ENCODE measurements at places on chromosomes 2 and 18. TPM values are rescaled to one million over a fixed set of nuclear protein-coding genes. Genes with fewer than 3 reads are reported as not detected.

The HOXD8 gene
- total RNA-seq = not detected

The ZNF532 gene
- 30.0 TPM for total RNA-seq

DNA sequence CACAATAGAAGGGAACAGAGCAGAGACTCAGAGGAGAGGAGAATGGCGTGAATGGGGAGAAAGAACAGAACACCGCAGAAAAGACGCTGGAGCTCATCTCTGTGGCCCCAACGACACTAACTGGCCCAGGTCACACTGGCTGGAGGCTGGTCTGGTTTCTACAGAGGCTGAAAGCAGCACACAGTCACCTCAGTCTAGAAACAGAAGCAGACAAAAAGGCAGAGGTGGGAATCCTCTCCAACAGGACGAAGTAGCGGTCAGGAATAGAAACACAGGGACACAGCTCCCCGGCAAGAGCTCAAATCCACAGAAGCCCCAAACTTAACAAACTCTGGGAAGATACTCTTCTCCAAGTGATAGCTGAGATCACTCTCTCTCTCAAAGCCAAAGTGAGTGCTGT lies 9.2 kb downstream of the SLC66A2 start:
- no peak for DNase-seq

- peak; percentile 58 for DNase-seq
Observed at GRCh38 chr2:182594286-182594685, 121.8 kb upstream of the DNAJC10 start.

GRCh38 chr2:64593035-64593655 lies 60.6 kb downstream of the SERTAD2 start:
- DNase-seq = peak; percentile 21

The ACMSD gene
- not detected for total RNA-seq

The FTCDNL1 gene
- total RNA-seq = 0.18 TPM

- DNase-seq = peak; percentile 38
Observed at GRCh38 chr2:9844576-9844975, 1.3 kb downstream of the TAF1B start.

The TIGD1 gene
- total RNA-seq = 2.8 TPM

- DNase-seq = no peak
Observed at GRCh38 chr2:26527726-26528585, 50.0 kb upstream of the OTOF start.

The TMEM37 gene
- under 0.01 TPM for total RNA-seq

GRCh38 chr2:98583276-98583675 lies 25.0 kb downstream of the COA5 start:
- DNase-seq = no peak

DNA sequence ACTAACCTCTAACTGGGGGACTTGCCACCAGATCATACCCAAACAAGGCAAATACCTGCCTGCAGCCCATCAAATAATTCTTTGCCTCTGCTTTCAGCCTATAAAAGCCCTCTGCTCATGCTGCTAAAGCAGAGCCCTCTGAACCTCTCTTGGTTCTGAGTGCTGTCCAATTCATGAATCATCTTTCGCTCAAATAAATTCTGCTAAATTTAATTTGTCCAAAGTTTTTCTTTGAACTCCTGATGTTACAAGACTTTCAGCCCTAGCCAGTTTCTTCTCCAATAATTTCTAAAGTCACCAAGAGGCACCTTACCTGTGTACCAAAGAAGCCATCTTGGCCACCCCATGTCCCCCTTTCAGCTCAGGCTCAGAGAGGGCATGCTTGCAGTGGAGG lies 72.0 kb downstream of the MRO start:
- no peak for DNase-seq

- DNase-seq = no peak
Observed at GRCh38 chr2:126300348-126300747, 355.6 kb upstream of the GYPC start.

The PRKD3 gene
- total RNA-seq = 46.4 TPM

The LRRC30 gene
- not detected for total RNA-seq

The HOXD4 gene
- total RNA-seq = not detected

The DNAH6 gene
- under 0.01 TPM for total RNA-seq

DNA sequence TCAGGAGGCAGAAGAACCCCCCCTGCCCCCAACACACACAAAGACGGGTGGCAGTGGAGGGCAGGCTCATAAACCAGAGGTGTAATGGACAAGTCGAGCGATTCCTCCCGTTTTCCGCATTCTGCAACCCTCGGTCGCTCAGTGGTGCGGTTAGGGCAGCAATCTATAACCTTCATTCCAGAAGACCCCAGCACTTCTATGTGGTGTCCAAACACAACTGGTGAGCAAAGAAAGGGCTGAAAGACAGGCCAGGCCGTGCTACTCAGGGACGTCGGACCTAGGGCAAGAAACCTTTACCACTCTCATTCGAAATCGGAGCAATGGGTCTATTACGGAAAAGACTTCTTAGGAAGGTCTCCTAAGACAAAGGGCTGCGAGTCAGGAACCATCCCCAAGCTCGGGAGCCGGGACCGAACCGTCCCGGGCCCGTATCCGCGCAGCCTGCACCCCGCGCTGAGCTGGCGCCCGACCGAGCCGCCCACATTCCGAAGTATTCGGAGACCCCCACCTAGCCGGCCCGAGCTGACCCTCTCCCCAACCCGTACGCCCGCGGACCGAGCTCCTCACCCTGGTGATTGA lies 568 bp downstream of the ARL5A start:
- DNase-seq = peak; percentile 16

The AQP12A gene
- total RNA-seq = not detected

The EVX2 gene
- total RNA-seq = not detected

DNA sequence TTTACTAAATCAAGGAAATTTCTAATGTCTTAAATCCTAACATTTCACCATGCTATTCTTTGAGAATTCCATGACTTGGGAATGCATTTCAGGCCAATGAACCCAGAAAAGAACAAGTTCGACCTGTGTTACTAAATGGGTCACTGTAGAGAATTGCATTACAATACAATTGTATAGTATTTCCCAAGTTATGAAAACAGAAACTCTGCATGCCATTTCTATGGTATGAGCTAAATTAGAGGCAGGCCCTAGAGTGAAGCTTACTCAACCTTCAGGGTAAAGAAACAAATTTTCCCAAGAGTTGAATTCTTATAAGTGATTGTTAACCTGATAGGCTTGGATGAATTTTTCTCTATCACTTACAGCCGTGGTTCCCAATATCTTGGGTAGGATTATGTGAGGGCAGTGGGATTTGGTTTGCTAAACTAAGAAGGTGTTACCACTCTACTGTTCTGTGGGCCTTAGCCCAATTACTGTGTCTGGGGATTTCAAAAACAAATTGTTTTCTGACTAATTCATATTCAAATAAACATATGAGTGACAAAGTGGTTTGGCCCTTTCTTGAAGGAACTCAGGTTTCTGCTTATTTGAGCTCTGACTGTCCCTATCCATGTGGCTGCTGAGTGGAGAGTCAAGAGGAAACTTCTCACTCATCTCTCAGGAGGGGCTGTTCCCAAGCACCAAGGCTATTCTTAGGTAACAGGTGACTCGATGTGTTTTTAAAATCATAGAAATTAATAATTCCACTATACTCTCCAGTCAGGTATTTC lies 11.2 kb upstream of the SERPINB7 start:
- peak; percentile 61 for DNase-seq

GRCh38 chr18:13676471-13676870 lies 49.9 kb downstream of the FAM210A start:
- no peak for DNase-seq

GRCh38 chr2:21544392-21544791 lies 420.6 kb downstream of the TDRD15 start:
- no peak for DNase-seq

DNA sequence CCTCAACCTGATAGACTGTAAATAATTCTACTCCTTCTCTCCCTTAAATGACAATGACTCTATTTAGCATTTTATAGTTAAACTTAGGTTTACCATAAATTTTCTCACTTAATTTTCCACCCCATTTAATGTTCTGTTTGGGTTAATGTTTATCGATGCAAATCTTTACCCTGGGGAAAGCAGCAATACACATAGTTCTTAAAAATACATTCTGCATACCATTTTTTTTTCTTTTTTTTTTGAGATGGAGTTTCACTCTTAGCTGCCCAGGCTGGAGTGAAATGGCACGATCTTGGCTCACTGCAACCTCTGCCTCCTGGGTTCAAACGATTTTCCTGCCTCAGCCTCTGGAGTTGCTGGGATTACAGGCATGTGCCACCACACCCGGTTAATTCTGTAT lies 14.0 kb downstream of the STAM2 start:
- no peak for DNase-seq

The SPP2 gene
- total RNA-seq = not detected

GRCh38 chr2:196845371-196845770 lies 36.2 kb upstream of the C2orf66 start:
- no peak for DNase-seq

DNA sequence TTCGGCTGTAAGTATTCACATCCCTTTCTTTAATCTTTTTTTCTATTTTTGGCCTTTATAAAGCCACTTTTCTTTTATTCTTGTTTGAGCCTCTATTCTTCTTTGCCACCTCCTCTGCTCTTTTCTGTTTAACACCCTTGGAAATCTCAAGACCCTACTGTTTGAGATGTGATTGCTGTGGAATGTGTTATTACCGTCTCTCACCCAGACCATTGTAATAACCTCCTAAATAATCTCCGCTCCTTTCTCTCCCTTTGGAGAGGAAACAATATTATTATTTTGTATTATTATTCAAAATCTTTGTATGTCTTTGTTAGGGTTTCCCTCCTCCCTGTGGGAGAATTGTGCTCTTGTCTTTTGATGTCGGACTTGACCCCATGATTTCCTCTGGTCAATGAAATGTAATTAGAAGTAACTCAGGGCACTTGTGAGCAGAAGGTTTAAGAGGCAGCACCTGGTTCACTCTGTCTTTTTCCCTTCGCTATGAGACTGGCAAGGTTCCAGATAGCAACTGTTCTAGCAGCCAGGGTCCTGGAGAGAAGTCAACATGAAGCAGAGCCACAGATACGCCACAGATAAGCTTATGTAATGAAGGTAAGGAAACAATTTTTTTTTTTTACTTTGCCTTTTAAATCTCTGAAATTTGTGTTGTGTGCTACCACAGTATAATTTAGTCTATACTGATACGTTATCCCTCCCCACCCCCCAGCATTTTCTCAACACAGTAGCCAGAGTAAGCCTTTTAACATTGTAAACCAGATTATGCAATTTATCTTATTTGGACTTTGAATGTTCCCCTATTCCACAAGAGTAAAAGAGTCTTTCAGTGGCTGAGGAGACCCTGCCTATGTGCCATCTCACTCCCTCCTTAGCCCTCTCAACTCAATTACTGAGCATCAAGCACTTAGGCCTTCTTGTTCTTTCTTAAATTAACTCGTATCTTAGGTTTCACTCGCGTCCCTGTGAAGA lies 601.2 kb upstream of the ZNF804A start:
- DNase-seq = no peak

DNA sequence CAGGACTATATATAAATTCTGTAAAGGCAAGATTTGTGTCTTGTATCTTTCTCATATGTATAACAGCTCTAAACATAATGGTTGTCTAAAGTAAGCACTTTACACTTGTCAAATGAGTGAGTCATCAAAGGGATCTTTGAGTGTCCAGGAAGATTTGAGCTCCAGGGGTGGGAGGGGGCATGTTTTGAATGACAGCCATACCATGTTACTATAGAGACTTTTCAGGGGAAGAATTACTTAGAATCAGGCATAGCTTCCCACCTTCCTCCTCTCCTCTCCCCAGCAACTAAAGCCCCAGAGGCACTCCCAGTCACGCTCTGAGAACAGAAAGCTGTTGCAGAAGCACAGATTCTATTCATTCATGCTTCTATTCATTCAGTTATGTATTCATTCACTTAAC lies 65.8 kb upstream of the ALK start:
- no peak for DNase-seq

The UGT1A4 gene
- not detected for total RNA-seq

GRCh38 chr18:10402871-10403559 lies 51.4 kb upstream of the APCDD1 start:
- DNase-seq = no peak

DNA sequence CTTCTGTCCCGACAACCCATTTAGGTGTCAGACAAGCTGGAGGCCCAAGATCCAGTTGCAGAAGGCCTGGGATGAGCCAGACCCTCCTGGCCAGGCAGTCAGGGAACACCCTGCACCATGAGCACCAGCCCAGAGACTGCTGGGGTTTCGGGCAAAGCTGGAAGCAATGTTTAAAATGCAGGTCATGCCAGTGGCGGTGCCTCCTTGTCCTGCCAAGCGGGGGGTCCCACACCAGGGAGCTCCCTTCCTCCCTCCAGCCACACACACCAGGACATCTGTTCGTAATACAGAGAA lies 230.2 kb downstream of the ATAD2B start:
- DNase-seq = no peak

DNA sequence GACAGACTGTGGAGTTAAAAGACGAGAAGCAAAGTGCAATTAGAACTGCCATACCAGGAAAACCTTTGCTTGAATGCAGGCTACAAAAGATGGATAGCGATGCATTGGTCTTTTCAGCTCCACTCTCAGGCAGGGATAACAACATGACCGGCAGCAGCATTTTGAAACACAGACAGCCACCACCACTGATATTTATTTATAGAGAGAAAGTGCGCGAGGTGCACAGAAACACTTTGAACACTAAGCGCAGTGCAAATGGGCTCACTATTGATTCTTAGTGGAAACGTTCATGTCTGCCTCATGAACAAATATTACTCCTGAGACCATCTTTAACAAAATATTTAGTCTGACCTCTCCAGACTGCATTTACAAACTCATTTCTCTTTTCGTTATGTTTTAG lies 32.9 kb downstream of the CAVIN2 start:
- DNase-seq = no peak

Measured in IMR-90 (cell line).